ENCODE measurements at places on chromosomes 1 and 21.
A peak's percentile ranks its signal among the peaks of the same experiment; 100 is the strongest.

DNA sequence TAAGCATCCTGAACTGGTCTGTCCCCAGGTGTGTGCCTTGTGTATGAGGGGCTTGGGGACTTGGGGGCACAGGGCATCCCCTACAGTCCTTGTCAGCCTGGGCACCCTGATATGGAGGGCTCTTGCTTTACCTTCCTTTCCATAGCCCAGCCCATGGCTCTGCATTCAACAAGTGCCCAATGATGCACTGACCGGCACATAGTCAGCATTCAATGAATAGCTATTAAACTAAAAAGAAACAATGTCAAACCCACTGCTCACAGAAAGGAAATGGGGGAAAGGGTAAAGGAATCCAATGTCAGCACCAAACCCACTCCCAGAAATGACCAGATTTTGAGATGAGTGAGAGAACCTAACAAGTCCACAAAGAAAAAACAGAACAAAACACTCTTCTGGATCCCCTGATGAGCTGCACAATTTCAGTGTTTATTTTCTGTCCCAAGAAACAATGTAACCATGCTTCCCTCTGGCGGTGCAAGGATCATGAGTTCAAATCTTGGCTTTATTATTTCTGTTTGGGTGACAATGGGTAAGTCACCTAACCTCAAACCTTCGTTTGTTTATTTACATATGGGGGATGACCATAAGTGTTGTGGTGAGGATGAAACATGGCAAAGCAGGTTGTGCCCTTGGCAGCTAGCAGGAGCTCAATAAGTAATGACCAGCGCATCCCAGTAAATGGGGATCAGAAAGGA lies 22.0 kb downstream of the SYT6 start:
- no peak for DNase-seq

DNA sequence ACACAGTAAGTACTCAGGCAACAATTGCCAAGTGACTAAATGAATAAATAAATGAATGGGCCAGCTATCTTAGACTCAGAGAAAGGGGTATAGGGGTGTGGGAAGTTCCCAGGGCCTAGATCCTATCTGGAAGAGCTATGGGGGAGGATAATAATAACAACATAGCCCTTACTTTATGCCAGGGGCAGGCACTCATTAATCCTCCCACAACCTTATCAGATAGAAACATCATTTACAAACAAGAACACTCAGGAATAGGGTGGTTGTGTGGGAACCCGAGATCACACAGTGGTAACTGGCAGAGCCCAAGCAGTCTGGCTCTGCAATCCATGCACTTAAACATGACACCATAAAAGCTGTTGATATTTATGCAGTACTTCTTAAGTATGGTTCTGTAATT lies 128.2 kb upstream of the SPATA6 start:
- DNase-seq, result no peak

DNA sequence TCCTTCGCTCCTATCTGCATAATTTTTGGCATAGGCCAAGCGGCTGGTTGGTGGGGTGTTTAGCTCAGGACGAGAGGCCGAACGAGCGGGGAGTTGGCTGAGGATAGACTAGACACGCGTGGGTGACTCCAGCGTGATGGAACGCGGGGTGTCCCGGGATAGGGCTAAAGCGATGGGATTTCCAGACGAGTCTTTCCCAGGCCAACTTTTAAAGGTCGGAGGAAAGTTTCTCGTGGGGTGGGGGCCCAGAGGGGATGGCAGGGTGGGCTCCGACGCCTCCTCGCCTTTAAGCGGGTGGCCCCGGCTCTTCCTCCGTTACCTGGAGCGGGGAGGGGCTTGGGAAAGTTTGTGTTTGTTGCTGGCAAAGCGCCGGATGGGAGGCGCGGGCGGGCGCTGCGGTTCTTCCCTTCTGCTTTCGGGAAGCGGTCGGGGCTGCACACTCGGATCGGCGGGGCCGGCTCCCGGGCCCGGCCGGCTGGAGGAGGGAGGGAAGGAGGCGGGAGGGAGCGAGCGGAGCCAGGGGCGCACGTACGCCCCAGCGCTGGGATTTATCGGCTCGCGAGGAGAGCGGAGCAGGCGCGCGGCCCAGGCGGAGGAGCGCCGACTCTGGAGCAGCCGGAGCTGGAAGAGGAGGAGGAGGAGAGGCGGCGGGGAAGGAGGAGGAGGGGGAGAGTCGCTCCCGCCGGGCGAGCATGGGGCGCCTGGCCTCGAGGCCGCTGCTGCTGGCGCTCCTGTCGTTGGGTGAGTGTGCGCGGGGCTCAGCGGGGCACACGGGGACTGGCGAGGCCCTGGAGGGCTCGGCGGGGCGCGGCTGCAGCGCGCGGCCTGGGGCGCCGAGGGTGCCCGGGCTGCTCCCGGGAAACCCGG lies at the start of gene PTGFRN:
TSS of gene PTGFRN (plus strand) at position 405 of the 867 bp plus-strand sequence. CDS start at position 693, 288 bp downstream.
- no peak for DNase-seq

- DNase-seq, result no peak
These were observed 86.5 kb downstream of the PSMG1 start for GRCh38 chr21:39096754-39097153.

DNA sequence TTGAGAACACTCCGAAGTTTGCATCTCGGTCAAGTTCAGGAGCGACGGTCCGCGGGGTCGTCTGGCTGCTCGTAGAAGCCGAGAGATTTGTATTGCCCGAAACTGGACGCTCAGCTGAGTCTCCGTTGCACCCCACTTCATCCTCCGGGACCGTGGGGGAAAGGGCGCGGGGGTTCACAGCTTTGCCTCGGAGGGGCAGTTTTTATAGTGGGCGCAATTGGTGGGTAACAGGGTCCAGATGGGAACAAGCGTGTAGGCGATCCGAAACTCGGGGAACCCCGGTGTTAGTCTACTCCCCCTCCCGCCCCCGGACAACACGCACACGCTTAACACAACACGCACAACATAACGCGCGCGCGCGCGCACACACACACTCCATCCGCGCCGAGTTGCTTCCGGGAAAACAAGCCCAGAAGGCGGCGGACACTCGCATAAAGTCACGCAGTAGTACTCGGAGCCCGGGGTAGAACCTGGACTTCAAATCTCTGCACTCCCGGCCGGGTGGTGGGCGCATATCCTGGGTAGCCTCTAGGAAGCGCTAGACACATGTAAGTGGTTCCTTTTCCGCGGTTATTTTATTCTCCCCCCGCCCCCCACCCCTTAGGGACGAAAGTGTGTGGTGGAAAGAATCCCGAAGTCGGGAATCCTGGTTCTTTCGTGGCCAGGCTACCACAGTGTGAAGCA lies 1.1 kb upstream of the JUN start:
- DNase-seq, result peak; percentile 66

- no peak for DNase-seq
These were observed 136.8 kb upstream of the USP25 start for GRCh38 chr21:15592957-15593356.

DNA sequence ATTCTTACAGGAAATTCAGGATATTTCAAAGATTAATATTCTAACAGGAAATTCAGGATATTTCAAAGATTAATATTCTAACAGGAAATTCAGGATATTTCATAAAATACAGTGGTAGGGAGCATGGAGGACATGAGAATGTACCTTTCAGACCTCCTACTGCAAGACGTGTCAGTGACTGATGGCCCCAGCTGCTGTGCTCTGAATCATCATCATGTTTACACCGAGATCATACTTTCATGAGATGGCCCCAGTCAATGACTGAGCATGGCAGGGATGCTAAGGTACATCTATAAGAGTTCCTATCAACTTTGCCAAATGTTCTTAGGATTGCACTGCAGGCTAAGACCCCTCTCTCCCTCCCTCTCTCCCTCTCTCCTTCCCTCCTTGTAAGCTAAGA lies 69.0 kb downstream of the HFM1 start:
- DNase-seq, result no peak

DNA sequence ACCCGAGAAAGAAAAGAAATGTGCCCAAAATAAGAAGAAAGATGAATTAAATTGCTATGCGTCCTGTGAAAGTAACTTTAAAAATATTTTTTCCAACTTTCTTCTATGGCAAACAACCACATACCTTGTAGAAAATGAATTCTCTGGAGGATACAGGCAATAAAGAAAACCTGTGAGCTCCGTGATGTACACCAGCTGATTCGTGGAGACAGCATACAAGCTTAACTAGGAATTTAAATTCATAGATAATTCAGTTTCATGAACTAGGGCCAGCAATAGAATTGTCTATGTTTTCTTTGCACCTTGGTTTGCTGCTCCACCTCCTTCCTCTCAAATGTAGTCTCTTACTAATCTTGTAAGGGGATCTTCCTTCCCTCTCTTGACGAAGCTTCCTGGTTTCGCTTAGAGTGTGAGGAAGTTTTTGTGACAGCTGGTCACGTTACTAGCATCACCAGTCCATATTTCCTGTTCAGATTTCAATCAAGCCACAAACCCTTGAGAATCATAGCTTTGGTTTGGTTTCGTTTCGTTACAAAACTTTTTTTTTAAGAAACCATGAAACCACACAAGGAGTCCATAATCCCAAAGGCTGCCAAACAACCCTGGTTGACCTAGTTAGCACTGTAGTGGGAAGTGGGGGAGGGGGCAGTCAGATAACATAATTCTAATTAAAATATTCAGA lies 35.8 kb downstream of the GREM2 start:
- no peak for DNase-seq

DNA sequence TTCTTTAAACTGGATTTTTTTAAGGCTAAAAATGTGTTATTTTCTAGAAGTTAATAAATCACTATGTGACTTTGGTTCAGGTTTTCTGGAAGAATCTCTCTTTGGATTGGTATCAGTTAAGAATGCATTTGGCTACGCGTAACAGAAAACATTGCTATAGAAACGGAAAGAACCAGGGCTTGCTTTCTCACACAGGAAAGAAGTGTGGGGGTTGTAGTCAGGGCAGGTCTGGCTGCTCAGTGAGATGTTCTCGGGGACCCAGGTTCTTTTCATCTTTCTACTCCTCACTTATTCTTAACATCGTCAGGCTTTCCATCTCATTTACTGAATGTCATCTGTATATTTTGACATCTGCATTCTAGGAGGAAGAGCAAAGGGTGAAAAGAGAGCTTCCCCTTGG lies 191.4 kb downstream of the ZBTB18 start:
- no peak for DNase-seq

Data from stimulated activated CD8-positive, alpha-beta memory T cell treated with anti-CD3 and anti-CD28 coated beads, Interleukin-4, amount 100 ng/mL, for 1 hour (primary cell).